SK-N-SH (cell line): ENCODE measurements at places on chromosomes 6 and 20.

GRCh38 chr6:134510920-134511319 lies 193.0 kb upstream of the SGK1 start:
- no peak for DNase-seq

- no peak for DNase-seq
Measured at GRCh38 chr6:17624396-17624795, 24.3 kb downstream of the FAM8A1 start.

GRCh38 chr6:130019326-130020072 lies 1.1 kb downstream of the L3MBTL3 start:
- peak; percentile 58 for DNase-seq

DNA sequence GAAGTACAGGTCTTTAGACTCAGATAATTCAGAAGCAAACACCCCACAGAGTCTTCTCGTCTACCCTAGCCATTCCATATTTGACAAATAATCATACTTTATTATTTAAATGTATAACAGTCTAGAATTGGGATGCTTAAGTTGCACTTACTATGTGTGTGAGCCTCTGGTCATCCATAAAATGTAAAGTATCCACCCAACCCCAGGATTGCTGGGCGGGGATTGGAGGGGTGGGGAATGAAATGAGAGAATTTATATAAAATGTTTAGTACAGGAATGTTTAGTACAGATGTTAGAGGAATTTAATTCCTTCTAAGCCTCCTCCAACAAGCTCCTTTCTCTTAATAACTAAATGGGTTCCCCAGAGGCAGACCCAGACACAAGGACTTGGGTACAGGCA lies 16.9 kb downstream of the BNIP5 start:
- DNase-seq: no peak

- no peak for DNase-seq
Measured at GRCh38 chr20:15814360-15814759, 758.9 kb downstream of the KIF16B start.

- peak; percentile 36 for DNase-seq
Measured at GRCh38 chr6:33249732-33250630, 21.7 kb downstream of the VPS52 start.

DNA sequence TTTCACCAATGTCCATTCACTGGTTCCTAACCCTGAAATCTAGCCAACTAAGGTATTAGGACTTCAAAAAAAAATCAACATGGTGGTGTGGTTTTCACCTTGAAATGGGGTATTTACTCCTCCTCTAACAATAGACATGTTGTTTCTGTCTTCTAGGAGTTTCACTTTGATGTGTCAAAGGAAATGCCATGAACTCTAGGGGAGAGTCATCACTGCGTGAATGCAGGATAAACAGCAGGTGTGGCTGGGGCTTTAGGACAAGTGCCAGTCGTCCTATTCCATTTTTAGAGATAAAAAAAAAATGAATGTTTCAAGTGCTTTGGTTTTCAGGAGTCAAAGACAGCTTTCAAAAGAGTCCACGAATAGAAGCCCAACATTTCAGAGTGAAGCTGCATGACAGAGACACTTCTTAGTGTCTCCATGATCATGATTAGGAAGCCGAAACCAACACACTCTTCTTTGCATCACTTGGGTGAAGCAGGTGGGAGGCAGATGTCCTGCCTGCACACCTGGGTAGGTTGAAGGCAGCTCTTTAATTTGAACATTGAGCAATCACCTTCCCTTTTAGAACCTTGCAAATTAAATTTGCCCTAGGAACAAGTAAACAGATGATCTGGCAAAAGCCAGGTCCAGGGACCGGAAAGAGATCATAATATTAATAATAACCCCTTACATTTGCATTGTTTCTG lies 328.5 kb upstream of the PRDM1 start:
- DNase-seq: no peak

DNA sequence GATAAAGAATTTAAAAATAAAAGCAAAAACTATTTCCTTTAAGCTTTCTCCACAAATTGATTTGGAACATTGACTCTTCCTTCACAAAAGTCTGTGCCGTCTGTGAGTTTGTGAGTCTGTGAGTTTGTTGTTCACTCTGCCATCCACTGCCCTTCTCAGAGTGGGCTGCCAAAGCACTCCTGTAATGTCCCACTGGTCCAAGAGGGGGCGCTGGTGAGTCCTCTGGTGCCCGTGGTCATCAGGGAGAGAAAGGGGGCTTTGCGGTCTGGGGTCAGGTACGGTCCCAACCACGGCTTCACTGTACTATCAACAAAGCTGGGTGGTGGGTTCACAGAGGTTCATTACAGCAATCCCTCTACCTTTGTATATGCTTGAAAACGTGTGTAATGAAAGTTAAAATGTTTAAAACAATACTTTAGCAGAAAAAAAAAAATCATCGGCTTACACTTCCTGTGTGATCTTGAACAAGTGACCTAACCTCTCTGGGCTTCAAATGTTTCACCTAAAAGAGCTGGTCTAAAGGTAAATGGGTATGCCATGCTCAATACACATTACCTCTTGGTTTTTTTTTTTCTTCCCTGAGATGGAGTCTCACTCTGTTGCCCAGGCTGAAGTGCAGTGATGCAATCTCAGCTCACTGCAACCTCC lies 5.6 kb upstream of the ANKRD60 start:
- DNase-seq: peak; percentile 72

DNA sequence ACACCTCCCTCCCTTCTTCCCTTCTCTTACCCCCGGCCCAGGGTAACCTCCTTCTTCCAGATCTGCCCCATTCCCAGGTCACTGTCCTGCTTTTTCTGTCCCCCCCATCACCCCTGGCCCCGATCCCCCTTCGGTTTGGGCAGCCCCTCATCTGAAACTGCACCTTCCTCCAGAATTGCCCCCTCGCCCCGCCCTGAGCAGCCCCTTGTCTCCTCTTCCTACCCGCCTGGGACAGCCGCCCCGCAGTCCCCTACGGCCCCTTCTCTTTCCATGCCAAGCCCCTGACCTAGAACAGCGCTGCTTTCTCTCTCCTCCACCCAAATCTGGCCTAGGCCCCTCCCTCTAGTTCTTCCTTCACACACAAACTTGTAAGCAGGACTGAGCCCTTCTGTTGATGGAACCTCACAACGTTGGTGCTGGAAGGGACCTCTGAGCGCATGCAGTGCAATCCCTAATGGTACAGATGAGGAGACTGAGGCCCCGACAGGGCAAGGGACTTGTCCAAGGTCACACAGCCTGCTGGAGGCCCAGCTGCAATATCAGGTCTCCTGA lies 630 bp downstream of the PPP2R5D start:
- no peak for DNase-seq

GRCh38 chr6:11043378-11043960 lies 636 bp downstream of the ELOVL2 start:
- DNase-seq: no peak

GRCh38 chr20:53346335-53346648 lies 247.3 kb downstream of the ZNF217 start:
- no peak for DNase-seq

- no peak for DNase-seq
Measured at GRCh38 chr20:32918751-32919150, 60.0 kb downstream of the EFCAB8 start.

DNA sequence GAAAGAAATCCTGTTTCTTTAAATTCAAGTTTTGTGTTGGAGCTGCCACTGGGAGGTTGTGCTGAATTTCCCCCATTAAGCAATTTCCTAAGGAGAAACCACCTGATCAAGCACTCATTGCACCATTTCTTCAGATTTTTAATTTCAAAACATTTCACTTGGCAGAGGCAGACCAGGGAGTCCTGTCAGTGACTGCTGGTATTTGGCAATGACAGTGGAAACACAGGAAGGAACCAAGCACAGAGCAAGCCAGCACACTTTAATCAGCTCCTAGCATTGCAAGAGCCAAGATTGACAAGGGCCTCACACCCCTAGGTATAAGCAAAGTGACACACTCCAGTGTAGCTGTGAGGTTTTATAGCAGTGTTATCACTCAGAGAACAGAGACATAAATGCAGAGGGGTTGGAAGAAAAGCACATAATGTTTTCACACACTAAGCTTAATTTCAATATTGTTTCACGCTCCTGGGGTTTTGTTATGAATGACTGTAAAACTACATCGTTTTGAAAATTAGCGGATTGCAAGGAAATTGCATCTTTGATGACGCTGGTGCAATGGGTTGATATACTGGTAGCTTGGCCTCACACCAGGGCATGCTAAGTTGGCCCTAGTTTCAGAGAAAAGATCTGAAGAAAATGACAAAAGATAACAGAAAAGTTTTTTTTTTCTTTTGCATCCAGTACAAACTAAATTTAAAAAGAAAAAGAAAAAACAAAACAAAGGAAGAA lies 768.4 kb downstream of the TFAP2A start:
- no peak for DNase-seq

GRCh38 chr6:99064834-99065233 lies 117.1 kb upstream of the FBXL4 start:
- no peak for DNase-seq

GRCh38 chr6:141667580-141668309 lies 465.0 kb upstream of the GJE1 start:
- DNase-seq: no peak

DNA sequence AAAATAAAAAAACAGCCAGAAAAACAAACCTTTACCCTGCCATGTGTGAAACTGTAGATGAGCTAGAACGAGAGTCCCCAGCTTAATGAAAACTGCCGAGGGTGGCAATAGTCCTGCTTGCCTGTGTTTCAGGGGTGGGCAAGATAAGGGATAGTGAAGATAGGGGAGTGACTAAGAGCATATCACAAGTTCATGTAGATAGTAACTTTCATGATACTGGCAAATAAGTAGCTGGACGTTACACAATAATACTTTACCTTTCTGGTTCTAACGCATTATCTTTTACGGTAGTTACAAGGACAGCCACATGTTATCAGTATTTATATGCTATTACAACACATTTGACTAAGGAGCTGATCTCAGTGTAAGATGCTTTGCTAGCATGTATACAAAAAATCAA lies 9.3 kb upstream of the FBXO9 start:
- no peak for DNase-seq

GRCh38 chr20:14865169-14865568 lies 527.8 kb upstream of the FLRT3 start:
- DNase-seq: no peak

DNA sequence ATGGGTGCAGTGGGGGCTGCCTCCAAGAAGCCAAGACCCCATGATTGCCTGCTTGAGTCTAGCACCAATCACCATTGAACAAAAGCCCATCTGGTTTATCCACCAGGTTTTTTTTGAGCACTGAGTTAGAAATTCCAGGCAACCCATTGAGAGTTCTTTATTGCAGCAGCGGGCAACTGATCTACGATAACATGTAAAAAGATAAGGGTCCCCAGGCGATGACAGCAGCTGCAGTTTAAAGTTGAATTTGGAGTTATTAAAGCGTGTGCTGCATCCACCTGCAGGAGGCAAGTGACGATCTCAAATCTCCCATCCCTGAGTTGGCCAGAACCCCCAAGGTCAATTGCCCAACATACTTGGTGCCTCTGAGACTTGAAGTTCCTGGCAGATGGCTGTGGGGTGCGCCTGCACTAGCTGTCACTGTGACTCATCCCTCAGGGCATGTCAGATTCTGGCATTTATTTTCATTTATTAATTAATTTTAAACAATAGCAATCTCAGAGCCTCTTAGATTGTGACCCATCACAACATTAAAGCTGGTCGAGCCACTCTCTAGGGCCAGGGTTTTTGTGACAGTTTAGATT lies 290.4 kb upstream of the SULF2 start:
- peak; percentile 54 for DNase-seq
